Activated CD4-positive, CD25-positive, alpha-beta regulatory T cell treated with anti-CD3 and anti-CD28 coated beads, Interleukin-2, amount 50 U/mL, for 16 hours (primary cell): ENCODE measurements at places on chromosomes 7 and 10.

DNA sequence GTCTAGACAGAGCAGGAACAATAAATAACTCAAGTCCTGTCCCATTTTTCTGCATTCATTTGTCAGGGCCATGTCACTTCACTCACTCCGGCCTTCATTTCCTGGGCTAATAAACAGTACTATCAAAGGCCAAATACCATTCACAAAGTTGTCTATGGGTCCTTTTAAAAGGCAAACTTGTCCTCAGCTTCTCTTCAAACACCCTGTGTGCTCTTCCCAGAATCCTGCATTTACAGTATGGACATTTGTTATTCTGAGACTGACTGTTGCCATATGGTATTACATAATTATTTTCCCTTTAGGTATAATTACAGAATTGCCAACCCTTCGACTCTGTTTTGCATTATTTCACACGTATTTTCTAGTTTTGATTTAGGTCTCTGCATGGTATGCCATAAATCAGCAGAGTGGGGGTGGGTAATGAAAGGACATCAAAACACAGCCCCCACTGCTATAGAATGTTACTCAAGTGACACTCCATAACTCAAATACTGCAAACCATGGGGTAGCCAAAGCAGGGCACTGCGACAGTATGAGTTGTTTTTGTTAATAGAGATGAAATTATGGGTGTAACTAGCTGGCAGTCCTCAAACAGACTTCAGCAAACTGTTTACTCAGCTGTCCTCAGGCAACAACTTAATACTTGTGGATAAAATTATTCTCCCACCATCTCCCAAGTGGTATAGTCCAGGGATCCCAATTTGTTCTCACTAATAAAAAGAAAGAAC is 183.7 kb downstream of the TRIL start:
- DNase-seq = no peak

DNA sequence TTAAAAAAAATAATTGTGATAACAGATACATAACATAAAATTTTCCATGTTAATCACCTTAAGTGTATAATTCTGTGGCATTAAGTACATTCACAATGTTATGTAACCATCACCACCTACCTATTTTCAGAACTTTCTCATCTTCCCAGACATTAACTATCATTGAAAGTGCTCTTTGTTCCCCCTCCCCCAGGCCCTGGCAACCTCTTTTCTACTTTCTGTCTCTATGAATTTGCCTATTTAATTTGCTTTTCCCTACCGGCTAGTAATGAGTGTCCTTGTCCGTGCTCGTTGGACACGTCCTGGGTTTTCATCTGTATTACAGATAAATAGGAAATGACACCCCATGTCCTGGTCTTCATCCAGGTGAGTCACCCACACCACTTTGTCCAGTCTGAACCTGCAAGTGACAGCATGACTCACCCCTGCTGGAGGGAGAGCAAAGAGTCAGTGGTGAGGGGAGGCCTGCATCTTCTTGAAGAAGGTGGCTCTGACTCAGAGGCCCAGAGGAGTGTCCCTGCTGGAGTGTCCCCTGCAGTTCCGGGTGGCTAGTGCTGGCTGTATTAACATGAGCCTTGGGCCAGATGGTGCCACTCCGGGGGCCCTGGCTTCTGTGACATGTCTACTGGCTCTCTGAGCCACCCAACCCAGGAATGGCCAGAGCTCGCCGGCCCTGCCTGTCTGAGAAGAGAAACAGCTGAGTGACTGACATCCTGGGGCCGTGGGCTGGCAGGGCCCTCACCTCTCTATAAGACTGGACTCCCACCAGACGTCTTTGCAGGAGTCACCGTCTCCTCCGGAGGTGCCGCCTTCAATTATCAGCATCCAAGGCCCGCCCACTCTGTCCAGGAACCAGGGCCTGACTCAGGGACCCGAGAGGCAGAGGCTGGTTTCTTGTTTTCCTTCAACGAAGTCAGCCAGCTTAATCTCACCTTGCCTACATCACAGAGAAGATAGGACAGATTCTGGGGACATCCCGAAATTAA is 503.2 kb upstream of the MKI67 start:
- DNase-seq = no peak

- DNase-seq = no peak
These were observed 63.4 kb downstream of the RNF32 start for GRCh38 chr7:156703773-156704482.

- no peak for DNase-seq
These were observed 128.5 kb upstream of the PRR15 start for GRCh38 chr7:29435167-29435566.
